ENCODE measurements at places on chromosomes 2 and 18.

DNA sequence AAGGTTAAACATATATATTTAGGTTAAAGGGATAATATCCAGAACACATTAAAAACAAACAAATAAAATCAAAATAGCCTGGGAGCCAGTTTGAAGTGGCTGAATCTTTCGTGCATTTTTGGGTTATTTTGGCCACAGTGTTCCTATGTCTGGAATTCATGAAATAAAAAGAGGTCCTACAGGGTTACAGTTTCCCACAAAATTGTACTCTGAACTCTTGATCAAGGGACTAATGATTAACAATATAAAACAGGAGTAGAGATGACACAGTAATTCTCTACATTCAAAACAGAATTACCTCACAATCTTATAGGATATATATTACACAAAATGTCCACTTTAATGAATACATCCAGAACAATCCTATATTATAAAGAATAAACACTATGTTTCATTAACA is 24.9 kb downstream of the VPS4B start:
- no peak for DNase-seq

DNA sequence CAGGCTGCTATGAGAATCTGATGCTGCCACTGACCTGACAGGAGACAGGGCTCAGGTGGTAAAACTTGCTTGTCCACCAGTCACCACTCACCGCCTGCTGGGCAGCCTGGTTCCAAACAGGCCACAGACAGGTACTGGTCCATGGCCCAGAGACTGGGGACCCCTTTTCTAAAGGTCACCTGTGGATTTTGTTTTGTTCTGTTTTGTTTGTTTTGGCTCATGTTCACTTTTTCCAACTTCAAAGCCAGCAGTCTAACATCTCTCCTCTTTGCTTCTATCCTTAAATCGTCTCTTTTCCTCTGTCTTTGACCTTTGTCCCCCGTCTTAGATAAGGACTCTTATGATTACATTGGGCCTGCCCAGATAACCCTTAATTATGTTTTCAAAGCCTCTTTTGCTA is 3.3 kb upstream of the CERKL start:
- DNase-seq: no peak

DNA sequence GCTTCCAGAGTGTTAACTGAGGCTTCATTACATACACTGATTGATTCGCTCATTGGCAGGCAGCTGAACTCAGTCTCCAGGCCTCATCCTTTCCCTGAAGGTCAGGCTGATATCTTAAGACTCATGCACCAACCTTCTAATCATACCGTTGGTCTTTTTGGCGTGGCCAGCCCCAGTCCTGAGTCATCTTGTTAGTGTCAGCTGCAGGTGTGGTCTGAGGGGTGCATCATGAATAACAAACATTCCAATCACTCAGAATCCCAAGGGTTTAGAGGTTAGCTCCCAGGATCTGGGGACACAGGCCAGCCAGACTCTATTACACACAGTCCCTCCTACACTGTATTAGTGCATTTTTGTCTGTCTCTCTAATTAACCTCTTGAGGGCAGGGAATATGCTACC is 271.5 kb downstream of the HRH4 start:
- no peak for DNase-seq

DNA sequence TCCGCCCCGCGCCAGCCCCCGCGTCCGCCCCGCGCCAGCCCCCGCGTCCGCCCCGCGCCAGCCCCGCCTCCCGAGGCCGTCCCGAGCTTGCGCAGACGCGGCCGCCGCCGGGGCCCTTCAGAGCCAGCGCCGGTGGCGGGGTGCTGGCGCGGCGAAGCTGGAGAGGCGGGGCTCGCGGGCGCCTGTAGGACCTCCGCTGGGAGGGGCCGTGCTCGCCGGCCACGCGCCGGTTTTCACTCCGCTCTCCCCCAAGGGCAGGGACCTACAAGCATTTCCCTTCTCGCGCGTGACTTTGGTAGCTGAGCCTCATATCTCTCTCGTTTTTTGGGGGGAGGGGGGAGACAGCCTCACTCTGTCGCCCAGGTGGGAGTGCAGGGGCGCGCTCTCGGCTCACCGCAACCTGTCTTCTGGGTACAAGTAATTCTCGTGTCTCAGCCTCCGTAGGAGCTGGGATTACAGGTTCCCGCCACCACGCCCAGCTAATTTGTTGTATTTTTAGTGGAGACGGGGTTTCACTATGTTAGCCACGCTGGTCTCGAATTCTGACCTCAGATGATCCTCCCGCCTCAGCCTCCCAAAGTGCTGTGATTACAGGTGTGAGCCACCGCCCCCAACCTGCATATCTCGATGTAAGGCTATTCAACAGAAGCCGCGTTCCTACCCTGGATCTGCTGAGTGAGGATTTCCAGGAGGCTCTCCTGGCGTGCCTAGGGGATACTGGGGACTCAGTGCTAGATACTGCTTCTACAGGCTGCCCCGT is at the start of gene ZNF514:
ZNF514 (minus strand) TSS at position 159 of the 760 bp plus-strand sequence. CDS start 6,595 bp downstream, outside the sequence.
- DNase-seq: no peak

DNA sequence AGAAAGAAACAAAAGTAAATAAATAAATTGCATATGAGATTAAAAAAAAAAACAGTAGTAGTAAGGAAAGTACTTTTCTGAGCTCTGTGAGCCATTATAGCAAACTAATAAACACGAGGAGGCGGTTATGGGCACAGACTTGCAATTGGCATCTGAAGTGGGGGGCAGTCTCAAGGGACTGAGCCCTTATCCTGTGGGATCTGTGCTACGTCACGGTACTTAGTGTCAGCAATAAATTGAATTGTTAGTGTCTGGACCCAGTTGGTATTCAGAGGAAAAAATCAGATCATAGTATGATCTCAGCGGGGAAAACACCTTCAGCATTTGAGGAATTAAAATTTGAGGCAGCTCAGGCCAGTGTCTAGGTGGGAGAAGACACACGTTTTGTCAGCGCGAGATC is 76.6 kb upstream of the TEX51 start:
- DNase-seq: no peak

DNA sequence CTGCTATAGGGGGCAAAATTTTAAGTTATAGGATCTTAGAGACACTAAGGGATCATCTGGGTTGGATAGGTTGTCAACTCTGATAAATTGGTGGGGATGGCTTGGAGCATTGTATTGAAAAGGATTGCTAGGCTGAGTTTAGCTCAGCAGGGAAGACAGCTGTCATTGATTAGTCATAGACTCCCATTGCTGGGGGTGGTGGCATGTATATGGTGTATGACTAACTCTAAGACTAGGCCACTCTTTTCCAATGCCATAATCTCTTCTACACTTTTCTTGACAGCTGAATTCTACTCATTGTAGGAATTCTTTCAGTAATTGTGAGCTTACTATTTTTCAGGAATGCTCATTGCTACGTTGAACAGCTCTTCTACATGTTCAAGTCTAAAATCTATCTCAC is 81.3 kb upstream of the PELI1 start:
- no peak for DNase-seq

DNA sequence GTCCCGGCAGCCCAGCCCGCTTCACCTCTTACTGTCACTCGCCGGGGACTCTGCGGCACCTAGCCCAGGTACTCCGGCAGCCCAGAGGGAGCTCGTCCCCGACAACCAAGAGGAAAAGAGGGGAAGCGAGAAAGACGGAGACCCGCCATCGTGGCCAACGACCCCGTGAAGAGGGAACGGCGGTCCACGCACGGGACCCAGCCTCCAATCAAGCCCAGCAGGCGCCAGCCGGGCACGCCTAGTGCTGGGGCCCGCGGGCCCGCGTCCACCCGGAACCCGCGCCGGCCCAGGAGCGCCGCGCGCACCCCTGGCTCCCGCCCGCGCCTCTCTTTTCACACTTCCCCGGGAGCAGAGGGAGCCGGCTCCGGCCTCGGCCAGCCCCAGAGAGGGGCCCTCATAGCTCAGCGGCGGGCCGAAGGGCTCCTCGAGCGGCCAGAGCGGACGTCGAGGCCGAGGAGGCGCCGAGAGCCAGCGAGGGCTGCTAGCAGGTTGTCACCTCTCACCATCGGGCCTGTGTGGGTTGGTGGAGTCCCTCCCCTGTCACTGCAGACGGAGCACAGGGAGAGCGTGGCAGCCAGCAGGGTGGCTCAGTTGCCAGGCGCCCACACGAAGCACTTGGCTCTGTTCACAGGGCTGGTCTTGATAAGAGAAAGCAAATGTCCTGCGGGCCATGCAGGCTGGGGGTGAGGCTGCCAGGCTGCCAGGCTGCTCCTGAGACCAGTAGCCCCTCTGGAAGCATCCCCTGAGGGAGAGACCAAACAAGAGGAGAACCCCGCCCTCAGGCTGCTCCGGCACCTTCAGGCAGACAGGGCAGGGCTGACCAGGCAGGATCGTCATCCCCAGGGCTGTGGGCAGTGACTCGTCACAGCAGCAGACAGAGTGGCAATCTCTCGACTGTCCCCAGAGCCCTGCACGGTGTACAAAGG is 36.9 kb upstream of the KLF11 start:
- DNase-seq: no peak

DNA sequence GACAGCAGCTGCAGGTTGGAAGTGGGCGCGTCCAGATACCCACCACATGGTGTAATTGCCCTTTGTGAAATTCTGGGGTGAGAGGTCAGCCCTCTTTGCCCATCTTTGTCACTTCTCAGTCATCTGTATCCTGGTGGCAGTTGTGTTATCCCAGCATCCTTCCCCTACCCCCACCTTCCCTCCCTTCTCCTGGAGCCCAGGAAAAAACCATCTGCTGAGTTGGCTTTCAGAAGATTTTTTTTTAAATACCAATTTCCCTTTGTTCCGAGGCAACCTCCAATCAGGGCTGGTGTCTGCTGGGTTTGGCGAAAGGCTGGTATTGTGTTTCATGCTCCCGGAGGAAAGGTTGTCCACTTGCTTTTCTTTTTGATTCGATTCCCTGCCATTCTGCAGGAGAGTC is 35.2 kb downstream of the SETBP1 start:
- DNase-seq: no peak

- no peak for DNase-seq
Measured at GRCh38 chr2:25897506-25897905, 19.2 kb upstream of the ASXL2 start.

DNA sequence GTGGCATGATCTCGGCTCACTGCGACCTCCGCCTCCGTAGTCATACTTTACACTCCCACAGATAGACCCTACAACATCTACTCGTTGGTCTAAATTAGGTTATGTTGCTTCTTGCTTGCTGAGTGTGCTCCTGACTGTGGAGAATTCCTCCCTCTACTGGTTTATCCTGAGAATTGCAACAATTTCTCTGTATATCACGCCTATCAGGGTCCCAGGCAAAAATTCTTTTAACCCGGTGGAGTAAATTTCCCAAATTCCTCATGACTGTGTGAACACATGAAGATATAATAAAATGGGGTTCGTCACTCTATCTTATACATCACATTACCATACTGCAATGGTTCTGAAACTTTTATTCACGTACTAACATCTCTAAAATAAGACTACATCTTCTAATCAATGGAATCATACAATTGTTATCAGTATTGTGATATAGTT is 156.7 kb downstream of the EVA1A start:
- DNase-seq: no peak

DNA sequence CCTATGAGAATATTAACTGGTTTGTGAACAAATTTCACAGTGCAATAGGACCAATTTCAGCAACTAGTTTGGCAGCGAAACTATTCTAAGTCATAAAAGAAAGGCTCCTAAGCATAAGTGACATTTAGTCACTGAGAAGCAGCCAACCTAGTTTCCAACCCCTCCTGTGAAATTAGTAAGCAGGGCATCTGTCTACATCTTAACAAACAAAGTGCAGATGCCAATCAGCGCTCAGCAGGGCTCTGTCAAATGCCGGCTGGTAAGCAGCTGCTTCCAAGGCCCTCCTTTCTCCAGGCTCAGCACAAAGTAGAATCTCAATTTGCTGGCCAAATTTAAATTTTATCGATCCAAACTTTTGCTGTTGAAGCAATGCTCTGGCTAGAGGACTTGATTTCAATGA is 124.7 kb downstream of the ICOS start:
- DNase-seq: no peak

DNA sequence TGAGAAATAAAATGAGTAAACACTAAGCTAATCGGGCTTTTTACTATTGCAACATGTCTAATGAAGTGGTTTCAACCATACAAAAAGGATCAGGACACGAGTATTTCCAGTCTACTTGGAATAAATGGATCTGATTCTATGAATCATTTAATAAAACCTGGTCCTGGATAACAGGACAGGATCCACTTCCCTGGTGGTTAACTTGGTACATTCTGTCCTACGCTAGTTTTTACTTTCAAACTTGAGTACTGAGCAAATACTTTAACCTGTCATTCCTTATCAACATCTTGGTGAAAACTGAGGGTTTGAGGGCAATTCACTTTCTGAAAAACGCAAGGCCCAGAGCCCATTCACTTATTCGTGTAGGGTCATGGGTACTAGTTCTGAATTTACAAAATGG is 33.5 kb downstream of the CHST10 start:
- no peak for DNase-seq

- DNase-seq: no peak
Measured at GRCh38 chr2:231152800-231153557, 28.1 kb upstream of the HTR2B start.

DNA sequence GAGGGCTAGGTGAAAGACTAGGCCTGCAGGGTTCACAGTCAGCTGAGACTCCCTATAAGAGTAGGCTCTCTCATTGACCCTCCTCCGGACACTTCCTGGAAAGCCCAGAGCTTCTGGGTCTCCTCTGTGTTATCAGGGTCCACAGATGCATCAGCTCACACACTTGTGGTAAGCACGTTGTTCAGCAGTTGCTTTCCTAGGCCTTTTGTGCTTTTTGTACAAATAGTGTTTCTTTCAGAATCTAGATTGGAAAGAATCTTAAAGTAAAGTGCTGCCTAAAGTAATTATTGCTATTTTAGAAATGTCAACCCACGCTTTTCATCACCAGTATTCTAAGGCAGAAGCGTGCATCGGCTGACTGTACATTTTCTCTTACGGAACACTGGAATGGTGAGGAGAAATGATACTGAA is 15.5 kb downstream of the SLC9A2 start:
- no peak for DNase-seq

DNA sequence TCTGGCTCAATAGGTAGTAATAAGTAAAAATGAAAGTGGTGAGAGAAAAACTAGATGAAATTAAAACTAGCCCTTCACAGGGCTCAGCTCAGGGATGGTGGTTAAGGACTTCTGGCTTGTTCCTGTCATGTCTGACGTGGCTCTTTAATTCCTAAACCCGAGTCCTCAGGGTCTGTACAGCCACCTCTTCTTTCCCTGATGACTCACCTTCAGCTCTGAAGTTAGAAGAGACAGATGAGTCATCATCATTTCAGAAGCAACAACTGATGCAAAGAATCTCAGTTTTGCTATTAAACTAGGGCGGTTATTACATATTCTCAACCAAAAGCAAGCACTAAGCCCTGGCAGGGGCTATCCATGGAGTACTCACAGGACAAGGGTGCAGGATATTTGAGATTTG is 24.0 kb upstream of the ITGB6 start:
- no peak for DNase-seq

GRCh38 chr18:55119434-55119833 is 160.2 kb upstream of the CCDC68 start:
- no peak for DNase-seq

GRCh38 chr18:8386669-8387380 is 222.4 kb upstream of the RAB12 start:
- DNase-seq: no peak

- no peak for DNase-seq
Measured at GRCh38 chr2:200253639-200254038, 52.9 kb upstream of the SPATS2L start.
